ENCODE measurements at places on chromosomes 5 and 9.
A peak's percentile ranks its signal among the peaks of the same experiment; 100 is the strongest.

- DNase-seq = no peak
These were observed 49.6 kb upstream of the CCNG1 start for GRCh38 chr5:163387589-163388343.

DNA sequence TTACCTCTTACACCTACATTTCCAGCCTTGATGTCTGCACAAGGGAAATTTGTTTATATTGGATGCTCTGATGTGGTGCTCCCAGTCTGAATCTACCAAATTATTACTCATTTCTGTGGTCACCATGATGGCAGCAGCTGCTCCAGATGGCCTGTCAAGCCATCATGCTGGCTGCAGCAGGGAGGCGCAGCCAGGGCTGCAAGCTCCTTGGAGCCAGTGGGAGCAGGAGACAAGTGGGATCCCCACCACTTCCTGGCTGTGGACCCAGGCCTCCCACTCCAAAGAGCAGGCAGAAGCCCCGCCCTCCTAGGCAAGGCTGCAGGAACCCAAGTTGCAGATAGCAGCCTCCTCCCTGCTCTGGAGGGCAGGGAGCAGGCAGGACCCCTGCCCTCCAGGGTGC lies 241.1 kb upstream of the ATP10B start:
- no peak for DNase-seq

- no peak for DNase-seq
These were observed 10.1 kb downstream of the PHF2 start for GRCh38 chr9:93586290-93587057.

DNA sequence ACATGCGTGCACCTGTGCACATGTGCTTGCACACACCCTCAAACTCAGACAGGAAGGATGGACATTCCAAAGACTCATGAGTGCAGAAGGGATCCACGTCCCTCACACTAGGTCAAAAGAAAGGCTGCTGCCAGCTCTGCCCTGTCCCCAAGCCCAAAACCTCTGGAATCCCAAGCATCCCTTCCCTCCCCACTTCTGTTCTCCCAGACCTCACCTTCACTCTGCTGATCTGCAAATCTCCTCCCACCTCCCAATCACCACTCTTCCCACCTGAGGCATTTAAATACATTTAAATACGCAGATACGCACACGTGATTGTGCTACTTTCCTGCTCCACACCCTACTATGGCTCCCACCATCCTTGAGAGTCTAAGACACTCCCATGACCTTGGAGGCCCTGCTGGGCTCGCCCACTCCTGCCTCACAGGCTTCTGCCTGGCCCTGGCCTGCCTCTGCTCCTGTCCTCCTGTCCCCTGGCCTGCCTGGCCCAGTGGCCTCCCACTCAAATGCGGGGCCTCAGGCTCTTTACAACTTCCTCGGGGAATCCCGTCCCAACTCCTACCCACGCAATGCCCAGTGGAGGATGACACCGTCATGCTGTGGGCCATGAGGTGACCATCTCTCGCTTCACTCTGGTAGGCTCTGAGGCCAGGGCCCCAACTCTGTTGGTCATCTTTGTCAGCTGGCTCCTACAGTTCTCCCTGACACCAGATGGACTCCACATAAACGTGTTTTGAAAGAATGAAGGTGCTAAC lies 478.4 kb upstream of the DAP start:
- no peak for DNase-seq

DNA sequence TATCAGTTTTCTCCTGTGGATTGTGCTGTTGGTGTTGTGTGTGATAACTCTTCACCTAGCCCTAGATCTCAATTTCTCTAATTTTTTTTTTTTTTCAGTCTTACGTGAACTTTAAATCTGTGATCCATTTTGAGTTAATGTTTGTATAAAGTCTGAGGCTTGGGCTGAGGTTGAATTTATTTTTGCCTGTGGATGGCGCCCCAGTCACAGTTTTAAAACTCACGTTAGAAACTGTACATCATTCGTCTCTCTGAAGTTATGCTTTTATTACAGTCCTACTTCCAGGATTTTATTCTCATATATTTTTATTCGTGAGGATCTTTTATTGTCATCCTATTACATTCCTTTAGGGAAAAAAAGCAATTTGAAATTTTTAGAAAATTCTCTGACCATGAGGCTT lies 103.1 kb downstream of the EHMT1 start:
- no peak for DNase-seq

- no peak for DNase-seq
These were observed 30.5 kb downstream of the DNAH5 start for GRCh38 chr5:13913962-13914361.

DNA sequence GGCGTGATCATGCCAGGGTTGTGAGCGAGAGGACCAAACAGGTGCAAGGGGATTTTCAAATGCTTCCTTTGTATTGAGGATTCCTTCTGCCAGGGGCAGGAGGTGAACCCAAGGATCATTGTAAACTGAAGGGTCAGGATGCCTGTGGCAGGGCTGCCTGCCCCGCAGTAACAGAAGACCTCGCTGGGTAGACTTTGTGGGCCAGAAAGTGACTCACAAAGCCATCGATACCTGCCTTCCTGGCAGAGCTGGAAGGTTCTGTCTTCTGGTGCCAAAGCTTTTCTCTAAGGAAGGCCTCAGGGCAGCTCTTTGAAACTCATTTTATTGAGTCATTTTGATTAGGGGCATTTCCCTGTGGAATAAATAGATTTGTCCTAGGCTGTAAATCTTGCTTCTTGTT lies 223.4 kb downstream of the ICE1 start:
- no peak for DNase-seq

DNA sequence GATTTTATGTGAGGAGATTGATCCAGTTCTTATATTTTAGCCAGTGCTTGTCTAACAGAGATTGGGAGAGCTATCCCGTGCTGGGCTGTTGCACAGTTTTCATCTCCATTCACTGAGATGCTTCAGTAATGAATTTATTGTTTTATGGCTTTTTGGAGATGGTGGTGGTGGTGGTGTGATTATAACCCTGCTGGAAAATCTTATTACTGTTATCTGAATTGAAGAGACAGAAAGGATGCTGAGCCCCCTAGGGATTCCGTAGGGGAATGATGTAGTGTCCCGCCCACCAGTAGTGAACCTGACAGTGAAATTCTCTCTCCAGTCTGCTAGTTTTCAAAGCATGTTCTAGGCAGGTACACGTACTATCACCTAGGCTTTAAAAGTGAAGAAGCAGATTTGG lies 1.9 kb downstream of the RAI14 start:
- peak; percentile 35 for DNase-seq

- no peak for DNase-seq
These were observed 336.3 kb downstream of the ADGRV1 start for GRCh38 chr5:90894866-90895420.

- no peak for DNase-seq
These were observed 51.5 kb downstream of the SH3RF2 start for GRCh38 chr5:145987856-145988255.

GRCh38 chr9:124541824-124542223 lies 34.6 kb upstream of the NR5A1 start:
- no peak for DNase-seq

GRCh38 chr9:128091144-128091543 lies 23.1 kb downstream of the SLC25A25 start:
- no peak for DNase-seq

DNA sequence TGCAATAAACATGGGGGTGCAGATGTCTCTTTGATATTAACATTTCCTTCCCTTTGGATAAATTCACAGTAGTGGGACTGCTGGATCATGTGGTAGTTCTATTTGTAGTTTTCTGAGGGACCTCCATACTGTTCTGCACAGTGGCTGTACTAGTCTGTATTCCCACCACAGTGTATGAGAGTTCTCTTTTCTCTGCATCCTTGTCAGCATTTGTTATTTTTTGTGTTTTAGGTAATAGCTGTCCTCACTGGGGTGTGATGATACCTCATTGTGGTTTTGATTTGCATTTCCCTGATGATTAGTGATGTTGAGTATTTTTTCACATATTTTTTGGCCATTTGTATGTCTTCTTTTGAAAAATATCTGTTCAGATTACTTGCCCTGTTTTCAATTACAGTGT lies 562.5 kb downstream of the CSNK1G3 start:
- no peak for DNase-seq

DNA sequence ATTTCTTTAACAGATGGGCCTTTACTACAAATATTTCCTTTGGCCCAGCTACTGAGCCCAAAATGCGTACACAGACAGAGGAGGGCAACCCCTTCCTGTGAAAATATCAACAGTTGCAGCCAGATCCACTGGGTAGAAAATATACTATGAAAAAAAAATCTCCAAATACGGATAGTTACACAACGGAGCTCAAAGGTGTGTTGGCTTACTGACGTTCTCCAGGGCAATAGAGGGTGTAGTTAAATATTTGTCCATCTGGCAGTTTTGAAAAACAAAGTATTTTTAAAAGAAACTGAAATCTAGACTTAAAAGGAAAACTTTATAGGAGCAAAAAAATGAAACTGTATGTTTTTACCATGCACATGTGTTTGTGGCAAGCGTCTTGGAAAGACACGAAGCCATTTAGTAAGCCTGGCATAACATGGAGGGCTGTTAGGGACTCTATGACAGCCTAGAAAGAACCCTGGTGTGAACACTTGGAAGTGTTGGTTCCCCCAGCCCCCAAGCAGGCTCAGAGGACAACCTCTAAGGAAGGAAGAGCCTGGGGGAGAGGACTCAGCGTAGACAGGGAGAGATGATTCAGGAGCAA lies 157.8 kb upstream of the TRPM3 start:
- no peak for DNase-seq

DNA sequence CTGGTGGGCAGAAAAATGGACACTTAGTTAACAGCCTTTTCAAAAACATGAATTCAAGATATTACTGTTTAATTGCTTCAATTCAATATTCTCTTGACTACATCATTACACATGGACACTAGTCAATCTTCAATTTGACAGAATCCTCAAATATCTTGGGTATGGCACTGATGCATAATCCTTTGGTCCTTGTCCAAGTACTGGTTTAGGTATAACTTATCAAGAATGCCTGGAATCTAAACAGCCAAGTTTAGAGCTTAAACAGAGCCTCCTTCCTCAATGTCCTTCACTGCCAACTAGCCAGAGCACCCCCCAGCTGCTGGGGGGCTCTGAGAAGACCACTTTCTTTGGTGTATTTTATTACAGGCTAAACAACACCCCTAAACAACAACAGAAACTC lies 61.6 kb upstream of the ERCC6L2 start:
- DNase-seq = no peak

DNA sequence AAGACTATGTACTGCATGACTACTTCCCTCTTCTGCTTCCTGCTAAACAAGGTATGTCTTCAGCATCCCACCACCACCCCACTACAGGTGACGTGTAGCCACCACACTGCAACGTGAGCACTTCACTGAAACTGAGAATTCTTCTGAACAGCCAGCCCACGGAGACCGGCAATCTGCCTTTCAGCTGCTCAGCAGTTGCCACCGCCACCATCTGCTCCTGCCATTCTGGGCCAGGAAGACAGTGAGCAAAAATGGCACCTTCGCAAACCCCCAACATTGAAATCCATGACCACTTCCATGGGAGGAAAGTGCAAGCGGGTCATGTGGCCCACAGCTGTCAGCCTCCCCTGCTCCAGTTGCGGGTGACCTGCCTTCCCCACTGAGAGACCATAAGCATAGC lies 443.4 kb upstream of the ST8SIA4 start:
- DNase-seq = no peak

GRCh38 chr5:180178531-180179441 lies 30.2 kb downstream of the RASGEF1C start:
- DNase-seq = no peak

- DNase-seq = no peak
These were observed 36.2 kb upstream of the OR2S2 start for GRCh38 chr9:35993976-35994720.

- DNase-seq = peak; percentile 37
These were observed 503.4 kb downstream of the PDE4D start for GRCh38 chr5:59390074-59390659.

GRCh38 chr5:32383586-32383985 lies 61.0 kb downstream of the ZFR start:
- no peak for DNase-seq

GRCh38 chr5:68336200-68336599 lies 120.6 kb downstream of the PIK3R1 start:
- no peak for DNase-seq

DNA sequence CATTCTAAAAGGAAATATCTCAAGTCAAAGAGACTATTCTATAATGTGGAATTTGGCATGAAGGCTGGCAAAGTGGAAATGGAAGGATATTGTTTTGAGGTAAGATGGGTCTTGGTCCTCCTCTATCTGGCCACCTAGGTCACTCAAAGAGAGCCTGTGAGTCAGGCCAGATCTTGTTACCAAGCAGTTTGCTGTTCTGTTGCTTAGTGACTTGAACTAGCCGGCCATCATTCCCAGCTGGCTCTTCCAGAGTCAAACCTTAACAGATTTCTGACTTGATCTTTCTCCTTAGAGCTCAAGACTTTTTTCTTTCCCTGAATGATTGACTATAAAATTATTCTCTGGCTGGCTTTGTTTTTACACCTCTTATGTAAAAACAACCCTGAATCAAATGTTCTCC lies 136.1 kb downstream of the PDE4D start:
- DNase-seq = no peak

- no peak for DNase-seq
These were observed at the start of gene GRAMD2B for GRCh38 chr5:126422994-126423788. TSS of gene GRAMD2B (plus strand) at chr5:126423409. CDS start at chr5:126423607, 198 bp downstream.

- no peak for DNase-seq
These were observed 890.4 kb downstream of the EFNA5 start for GRCh38 chr5:106780355-106780754.

- DNase-seq = no peak
These were observed 513.0 kb downstream of the MTRR start for GRCh38 chr5:8381972-8382371.

- DNase-seq = no peak
These were observed 220.2 kb downstream of the IRX2 start for GRCh38 chr5:2531318-2531717.

- peak; percentile 10 for DNase-seq
These were observed 639 bp downstream of the INVS start for GRCh38 chr9:100099722-100100042.

DNA sequence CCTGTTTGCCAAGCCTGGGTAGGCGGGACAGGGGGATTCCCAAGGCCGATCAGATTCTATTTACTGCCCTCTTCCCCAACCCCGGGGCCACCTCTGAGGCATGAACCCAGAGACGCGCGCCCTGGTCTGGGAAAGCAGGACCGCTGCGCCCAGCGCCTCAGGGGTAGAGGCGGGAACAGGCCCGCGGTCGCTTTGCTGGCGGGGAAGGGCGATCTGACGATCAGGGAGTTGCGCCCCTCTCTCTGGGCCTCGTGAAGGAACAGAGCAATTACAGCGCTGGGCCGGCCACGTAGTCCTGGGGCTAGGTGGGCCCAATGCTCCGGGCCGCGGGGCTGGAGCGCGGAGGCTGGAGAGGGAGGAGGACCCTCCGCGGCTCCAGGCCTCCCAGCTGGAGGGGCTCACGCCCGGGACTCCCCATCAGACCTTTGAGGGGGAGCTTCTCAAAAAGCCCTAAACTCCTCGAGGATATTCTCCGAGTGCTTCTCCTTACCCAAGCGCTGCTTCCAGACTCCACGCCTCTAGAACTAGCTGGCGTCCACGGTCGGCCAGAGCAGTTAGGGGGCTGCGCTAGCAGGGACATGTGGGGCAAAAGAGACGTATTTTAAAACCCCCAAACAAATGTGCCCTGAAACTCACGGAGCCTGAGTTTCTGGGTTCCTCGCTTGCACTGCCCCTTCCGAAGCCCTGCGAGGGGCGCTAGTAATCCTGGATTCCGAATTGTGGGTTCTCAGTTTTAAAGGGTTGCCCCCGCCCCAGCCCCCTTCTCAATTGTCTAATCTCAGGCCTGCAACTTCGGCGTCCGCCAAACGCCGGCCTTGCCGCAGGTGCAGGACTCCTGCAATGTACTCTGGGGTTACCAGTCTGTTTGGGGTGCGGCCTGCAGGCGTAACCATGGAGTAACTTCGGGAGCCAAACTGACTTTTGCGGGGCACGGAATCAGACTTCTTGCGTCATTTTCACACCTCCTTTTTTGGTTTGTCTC lies 57.6 kb downstream of the TMEM174 start:
- no peak for DNase-seq
